ENCODE measurements at places on chromosomes 1 and 21.
A peak's percentile ranks its signal among the peaks of the same experiment; 100 is the strongest.

GRCh38 chr1:30109853-30110252, 613.5 kb downstream of the MATN1 start:
- peaks cover 9% of the 10 kb centered on the region for H3K27me3 ChIP-seq
- no peaks in the 10 kb centered on the region for H3K36me3 ChIP-seq
- H3K4me1 ChIP-seq, result no peaks in the 10 kb centered on the region
- DNase-seq, result no peak
- no peak overlapping the region for H3K27ac ChIP-seq

- no peak for DNase-seq
- no peaks in the 10 kb centered on the region for H3K27me3 ChIP-seq
- no peak overlapping the region for H3K27ac ChIP-seq
- peaks cover 25% of the 10 kb centered on the region for H3K4me1 ChIP-seq
- no peaks in the 10 kb centered on the region for H3K36me3 ChIP-seq
Observed at GRCh38 chr1:84430546-84430945, 32.3 kb downstream of the DNASE2B start.

- no peak overlapping the region for H3K27ac ChIP-seq
- no peaks in the 10 kb centered on the region for H3K36me3 ChIP-seq
- no peaks in the 10 kb centered on the region for H3K27me3 ChIP-seq
- no peak for DNase-seq
- no peaks in the 10 kb centered on the region for H3K4me1 ChIP-seq
Observed at GRCh38 chr1:114208106-114208505, 54.4 kb upstream of the SYT6 start.

GRCh38 chr1:94299627-94300553, 62.5 kb upstream of the ARHGAP29 start:
- no peaks in the 10 kb centered on the region for H3K27me3 ChIP-seq
- no peaks in the 10 kb centered on the region for H3K36me3 ChIP-seq
- H3K4me1 ChIP-seq, result no peaks in the 10 kb centered on the region

DNA sequence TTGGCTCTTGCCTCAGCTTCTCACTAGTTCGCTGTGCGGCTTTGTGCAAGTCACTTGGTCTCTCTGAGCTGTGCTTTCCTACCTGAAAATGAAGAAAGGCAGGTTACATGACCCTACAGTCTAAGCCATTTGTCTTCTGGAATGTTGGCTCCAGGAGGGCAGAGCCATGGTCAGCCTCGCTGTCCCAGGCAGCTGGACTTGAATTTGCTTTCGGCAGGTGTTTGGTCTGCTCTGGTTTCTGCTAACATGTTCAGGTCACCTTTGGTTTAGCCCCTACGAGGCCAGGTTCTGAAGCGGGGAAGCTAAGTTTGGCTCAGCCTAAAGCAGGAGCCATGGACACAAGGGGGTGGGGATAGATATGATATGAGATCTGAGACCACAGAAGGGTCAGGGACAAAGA, 19.1 kb downstream of the LRRC38 start:
- H3K4me3 ChIP-seq, result no peak overlapping the region
- H3K27me3 ChIP-seq, result peaks cover 5% of the 10 kb centered on the region
- H3K36me3 ChIP-seq, result no peaks in the 10 kb centered on the region
- no peak for DNase-seq

GRCh38 chr1:155932081-155932480, 2.1 kb downstream of the KHDC4 start:
- H3K4me1 ChIP-seq, result peaks cover 43% of the 10 kb centered on the region
- peaks cover 49% of the 10 kb centered on the region for H3K36me3 ChIP-seq
- no peak for DNase-seq
- H3K27ac ChIP-seq, result peak overlapping the region; percentile 5
- H3K4me3 ChIP-seq, result no peak overlapping the region

GRCh38 chr1:184395937-184396480, 9.2 kb downstream of the C1orf21 start:
- no peak overlapping the region for H3K27ac ChIP-seq
- no peak for DNase-seq
- no peaks in the 10 kb centered on the region for H3K4me1 ChIP-seq
- H3K36me3 ChIP-seq, result no peaks in the 10 kb centered on the region
- H3K4me3 ChIP-seq, result no peak overlapping the region

DNA sequence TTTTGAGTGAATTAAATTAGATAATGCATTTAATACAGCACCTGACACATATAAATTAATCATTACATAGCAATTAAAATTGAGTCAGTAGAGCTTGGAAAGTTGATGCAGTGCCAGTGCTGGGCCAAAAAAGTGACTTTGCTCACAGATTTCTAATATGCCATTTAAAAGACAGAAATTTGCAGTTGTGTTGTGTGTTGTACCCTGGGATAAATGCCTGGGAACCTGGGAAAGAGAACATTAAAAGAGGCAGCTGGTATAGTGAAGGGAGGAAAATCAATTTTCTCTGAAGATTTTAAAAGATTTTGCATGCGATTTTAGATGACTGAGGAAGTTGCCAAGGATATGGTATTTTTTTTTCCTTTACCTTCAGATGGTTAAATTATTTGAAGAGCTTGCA, 10.9 kb upstream of the CFH start:
- H3K36me3 ChIP-seq, result no peaks in the 10 kb centered on the region
- no peak for DNase-seq
- no peak overlapping the region for H3K4me3 ChIP-seq
- H3K4me1 ChIP-seq, result no peaks in the 10 kb centered on the region
- no peak overlapping the region for H3K27ac ChIP-seq
